ENCODE measurements at places on chromosomes 11 and 22. TPM values are rescaled to one million over a fixed set of nuclear protein-coding genes. Genes with fewer than 3 reads are reported as not detected.

Gene ANO5
- total RNA-seq = 4.8 TPM

Gene MYRF
- total RNA-seq = 37.9 TPM

Gene TRPM5
- not detected for total RNA-seq

Gene IL17RA
- 54.8 TPM for total RNA-seq

Gene OVCH2
- total RNA-seq = 7.4 TPM

Gene GNG3
- not detected for total RNA-seq

- H3K27me3 ChIP-seq = no peaks in the 10 kb centered on the region
- no peak overlapping the region for H3K4me3 ChIP-seq
- no peak for DNase-seq
- no peaks in the 10 kb centered on the region for H3K36me3 ChIP-seq
- H3K4me1 ChIP-seq = no peaks in the 10 kb centered on the region
Observed at GRCh38 chr11:87007963-87008362, 29.8 kb upstream of the TMEM135 start.

- peaks cover 11% of the 10 kb centered on the region for H3K4me1 ChIP-seq
- no peaks in the 10 kb centered on the region for H3K27me3 ChIP-seq
- H3K4me3 ChIP-seq = no peak overlapping the region
- no peak overlapping the region for H3K27ac ChIP-seq
- DNase-seq = no peak
- H3K36me3 ChIP-seq = no peaks in the 10 kb centered on the region
Observed at GRCh38 chr11:69151836-69152235, 3.9 kb upstream of the SMIM38 start.

- no peak for DNase-seq
- no peaks in the 10 kb centered on the region for H3K27me3 ChIP-seq
- no peak overlapping the region for H3K27ac ChIP-seq
Observed at GRCh38 chr11:11125618-11126017, 227.4 kb downstream of the CSNK2A3 start.

- no peaks in the 10 kb centered on the region for H3K27me3 ChIP-seq
- H3K4me3 ChIP-seq = no peak overlapping the region
- DNase-seq = peak; percentile 57
- H3K4me1 ChIP-seq = peaks cover 90% of the 10 kb centered on the region
- peak overlapping the region; percentile 80 for H3K27ac ChIP-seq
- H3K36me3 ChIP-seq = no peaks in the 10 kb centered on the region
Observed at GRCh38 chr11:96314326-96315020, 28.5 kb downstream of the MAML2 start.

DNA sequence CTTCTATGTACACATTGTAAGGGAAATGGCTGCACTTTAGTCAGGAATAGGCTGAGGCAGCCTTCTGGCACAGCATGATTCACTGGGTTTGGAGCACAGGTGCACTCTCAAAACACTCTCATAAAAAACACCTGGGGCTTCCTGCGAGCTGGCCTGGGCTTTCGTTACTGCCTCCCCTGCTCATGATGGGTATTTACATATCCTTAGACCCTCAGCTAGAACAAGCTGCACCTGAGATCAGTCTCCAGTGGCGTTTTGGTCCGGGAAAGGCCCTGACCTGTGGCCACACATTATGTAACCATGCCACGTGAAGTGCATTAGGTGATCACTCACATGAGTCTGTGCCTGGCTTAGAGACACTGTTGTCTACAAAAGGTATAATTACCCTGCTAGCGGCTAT lies 321.7 kb downstream of the TMEM135 start:
- no peak overlapping the region for H3K27ac ChIP-seq
- no peaks in the 10 kb centered on the region for H3K4me1 ChIP-seq
- no peaks in the 10 kb centered on the region for H3K36me3 ChIP-seq

DNA sequence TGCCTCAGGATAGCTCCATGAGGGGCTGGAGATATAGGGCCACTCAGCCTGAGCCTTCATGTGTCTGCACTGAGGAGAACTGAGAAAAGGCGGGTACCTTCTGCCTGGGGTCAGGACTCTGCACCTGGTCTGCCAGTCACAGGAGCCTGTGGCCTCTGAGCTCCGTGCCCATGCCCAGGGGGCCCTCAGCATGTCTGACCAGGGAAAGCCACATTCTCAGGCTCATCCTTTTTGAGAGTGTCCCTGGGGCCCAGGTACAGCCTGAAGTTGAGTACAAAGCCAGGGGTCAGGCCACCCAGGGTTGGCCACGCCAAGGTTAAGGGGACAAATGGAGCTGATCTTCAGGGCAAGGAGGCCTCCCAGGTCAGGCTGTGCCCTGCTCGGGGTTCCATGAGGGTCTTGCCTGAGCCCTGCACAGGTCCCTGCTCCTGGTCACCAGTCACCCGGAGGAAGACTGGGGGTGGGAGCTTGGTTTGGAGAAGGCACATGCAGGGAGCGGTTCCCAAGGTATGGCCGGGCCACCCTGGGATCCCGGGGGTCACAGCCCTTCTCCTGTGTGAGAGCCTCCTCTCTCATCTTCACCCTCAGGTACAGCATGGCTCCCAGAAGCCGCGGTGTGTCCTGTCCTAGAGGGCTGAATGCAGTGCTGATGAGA lies 6.0 kb downstream of the DENND6B start:
- no peaks in the 10 kb centered on the region for H3K27me3 ChIP-seq
- peaks cover 3% of the 10 kb centered on the region for H3K4me1 ChIP-seq
- DNase-seq = no peak
- H3K4me3 ChIP-seq = no peak overlapping the region

GRCh38 chr11:83158357-83158786 lies 1.4 kb downstream of the PCF11 start:
- DNase-seq = no peak
- no peaks in the 10 kb centered on the region for H3K27me3 ChIP-seq
- H3K27ac ChIP-seq = peak overlapping the region; percentile 99
- H3K4me3 ChIP-seq = peak overlapping the region; percentile 74
- peaks cover 40% of the 10 kb centered on the region for H3K4me1 ChIP-seq
- H3K36me3 ChIP-seq = peaks cover 5% of the 10 kb centered on the region

DNA sequence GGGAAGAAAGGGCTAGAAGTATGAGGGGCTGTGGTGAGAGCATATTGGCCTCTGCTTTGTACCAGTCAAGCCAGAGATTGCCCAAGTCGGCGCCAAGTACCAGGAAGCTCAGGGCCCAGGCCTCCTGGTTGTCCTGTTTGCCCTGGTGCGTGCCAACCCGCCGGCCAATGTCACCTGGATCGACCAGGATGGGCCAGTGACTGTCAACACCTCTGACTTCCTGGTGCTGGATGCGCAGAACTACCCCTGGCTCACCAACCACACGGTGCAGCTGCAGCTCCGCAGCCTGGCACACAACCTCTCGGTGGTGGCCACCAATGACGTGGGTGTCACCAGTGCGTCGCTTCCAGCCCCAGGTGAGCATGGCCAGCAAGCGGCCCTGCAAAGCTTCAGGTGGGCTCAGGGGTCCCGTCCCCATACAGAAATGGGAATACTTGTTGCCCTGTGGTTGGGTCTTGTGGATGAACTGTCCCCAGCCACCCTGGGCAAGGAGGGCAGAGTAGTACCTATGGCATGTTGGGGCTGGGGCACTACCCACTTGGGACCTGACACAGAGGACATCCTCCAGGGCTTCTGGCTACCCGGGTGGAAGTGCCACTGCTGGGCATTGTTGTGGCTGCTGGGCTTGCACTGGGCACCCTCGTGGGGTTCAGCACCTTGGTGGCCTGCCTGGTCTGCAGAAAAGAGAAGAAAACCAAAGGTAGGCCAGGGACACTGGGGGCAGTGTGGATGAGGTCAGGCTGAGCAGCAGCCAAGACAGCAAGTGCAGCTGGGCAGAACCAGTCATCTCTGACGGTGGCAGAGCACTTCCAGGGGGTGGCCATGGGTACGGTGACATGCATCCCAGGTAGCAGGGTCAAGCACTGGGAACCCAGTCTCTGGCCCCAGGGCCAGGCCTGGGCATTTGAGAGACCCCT lies 2.1 kb downstream of the TMEM25 start:
- H3K4me3 ChIP-seq = no peak overlapping the region
- H3K27me3 ChIP-seq = no peaks in the 10 kb centered on the region
- H3K4me1 ChIP-seq = peaks cover 27% of the 10 kb centered on the region

GRCh38 chr11:26607725-26608506 lies 35.9 kb upstream of the MUC15 start:
- H3K4me1 ChIP-seq = no peaks in the 10 kb centered on the region
- H3K36me3 ChIP-seq = no peaks in the 10 kb centered on the region
- no peak overlapping the region for H3K27ac ChIP-seq
- H3K4me3 ChIP-seq = no peak overlapping the region

DNA sequence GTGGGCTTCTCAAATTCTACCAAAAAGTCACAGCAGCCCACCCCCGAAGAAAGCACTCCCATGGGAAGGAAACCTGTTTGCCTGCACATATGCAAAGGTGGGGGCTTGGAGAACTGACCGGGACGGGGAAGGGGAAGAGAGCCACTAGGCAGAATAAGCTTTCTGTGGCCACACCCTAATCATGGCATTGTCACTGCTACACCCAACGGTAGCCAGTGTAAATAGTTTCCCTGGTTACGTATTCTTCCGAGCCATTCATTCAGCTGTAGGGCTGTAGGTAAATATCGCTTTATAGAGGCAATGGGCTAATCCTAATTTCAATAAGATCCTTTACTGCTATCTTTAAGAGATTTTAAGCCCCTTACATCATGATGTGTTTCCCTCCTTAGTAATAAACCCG lies 61.7 kb downstream of the PRDM11 start:
- peaks cover 27% of the 10 kb centered on the region for H3K36me3 ChIP-seq
- no peak overlapping the region for H3K4me3 ChIP-seq
- peak overlapping the region; percentile 86 for H3K27ac ChIP-seq
- H3K27me3 ChIP-seq = no peaks in the 10 kb centered on the region

- H3K4me3 ChIP-seq = no peak overlapping the region
- H3K4me1 ChIP-seq = no peaks in the 10 kb centered on the region
- DNase-seq = no peak
- H3K36me3 ChIP-seq = peaks cover 11% of the 10 kb centered on the region
- no peak overlapping the region for H3K27ac ChIP-seq
Observed at GRCh38 chr11:60887556-60887955, 18.8 kb downstream of the PRPF19 start.

- no peaks in the 10 kb centered on the region for H3K27me3 ChIP-seq
- H3K4me3 ChIP-seq = no peak overlapping the region
- H3K4me1 ChIP-seq = no peaks in the 10 kb centered on the region
- H3K27ac ChIP-seq = no peak overlapping the region
- DNase-seq = no peak
Observed at GRCh38 chr11:121153472-121153871, 52.4 kb downstream of the TECTA start.

DNA sequence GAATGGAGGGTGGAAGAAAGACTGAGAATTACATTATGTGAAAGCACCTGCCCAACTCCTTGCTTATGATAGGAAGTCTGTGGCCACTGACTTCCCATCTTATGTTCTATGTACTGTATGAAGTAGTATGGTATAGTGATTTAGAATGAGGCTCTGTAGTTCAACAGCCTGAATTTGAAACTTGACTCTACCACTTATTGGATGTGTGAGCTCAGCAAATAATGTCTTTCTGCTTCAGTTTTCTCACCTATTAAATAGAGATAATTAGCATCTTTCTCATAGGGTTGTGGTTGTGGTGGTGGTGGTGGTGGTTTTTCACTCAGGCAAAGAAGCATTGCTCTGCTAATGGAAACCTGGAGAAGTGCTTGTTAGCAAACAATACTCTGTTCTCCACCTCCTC lies 121.6 kb downstream of the PAX6 start:
- H3K27ac ChIP-seq = no peak overlapping the region
- H3K36me3 ChIP-seq = no peaks in the 10 kb centered on the region
- H3K4me1 ChIP-seq = no peaks in the 10 kb centered on the region

- no peak overlapping the region for H3K27ac ChIP-seq
- H3K36me3 ChIP-seq = no peaks in the 10 kb centered on the region
- DNase-seq = peak; percentile 76
Observed at GRCh38 chr22:37077802-37078448, 26.4 kb downstream of the KCTD17 start.

GRCh38 chr11:39268176-39268690 lies 2191.2 kb downstream of the LRRC4C start:
- H3K36me3 ChIP-seq = no peaks in the 10 kb centered on the region
- H3K27ac ChIP-seq = no peak overlapping the region
- H3K27me3 ChIP-seq = no peaks in the 10 kb centered on the region
- no peak overlapping the region for H3K4me3 ChIP-seq
- DNase-seq = no peak
- no peaks in the 10 kb centered on the region for H3K4me1 ChIP-seq

GRCh38 chr11:17611049-17611448 lies 64.0 kb downstream of the OTOG start:
- no peak overlapping the region for H3K27ac ChIP-seq
- no peaks in the 10 kb centered on the region for H3K36me3 ChIP-seq
- H3K4me3 ChIP-seq = no peak overlapping the region
- H3K4me1 ChIP-seq = no peaks in the 10 kb centered on the region
- DNase-seq = no peak

GRCh38 chr11:121611242-121611641 lies 158.5 kb upstream of the SORL1-AS1 start:
- no peak for DNase-seq
- no peaks in the 10 kb centered on the region for H3K4me1 ChIP-seq
- H3K27ac ChIP-seq = no peak overlapping the region
- H3K27me3 ChIP-seq = no peaks in the 10 kb centered on the region

DNA sequence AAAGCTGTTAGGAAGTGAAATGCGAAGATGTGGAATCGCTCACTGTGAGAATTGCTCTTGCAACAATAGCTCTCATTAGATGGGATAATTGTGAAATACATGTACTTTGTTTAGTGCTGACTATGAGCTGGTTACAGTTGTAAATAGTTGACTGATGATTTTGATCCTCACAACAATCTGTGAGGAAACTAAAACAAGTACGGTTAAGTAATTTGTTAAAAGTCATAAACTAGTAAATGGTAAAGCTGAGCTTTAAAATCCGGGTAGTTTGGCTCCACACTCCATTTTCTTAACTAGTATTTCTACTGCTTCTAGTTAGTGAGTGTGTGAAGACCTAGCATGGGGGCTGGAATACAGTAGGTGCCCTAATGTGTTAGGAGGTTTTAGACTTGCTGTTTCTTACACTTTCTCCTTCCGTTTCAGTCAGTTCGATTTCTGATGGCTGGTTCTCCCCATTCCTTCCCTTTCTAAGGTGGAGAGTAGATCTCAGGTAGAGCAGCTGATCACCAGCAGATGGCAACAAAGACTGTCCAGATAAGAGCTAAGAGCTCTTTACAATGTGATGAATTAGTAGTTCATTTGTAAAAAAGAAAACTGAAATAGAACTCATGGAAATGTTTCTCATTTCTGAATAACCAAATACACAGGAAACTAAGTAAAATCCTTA lies 16.3 kb upstream of the CYP2R1 start:
- no peak for DNase-seq
- H3K4me1 ChIP-seq = peaks cover 11% of the 10 kb centered on the region
- H3K36me3 ChIP-seq = no peaks in the 10 kb centered on the region
- H3K4me3 ChIP-seq = no peak overlapping the region
- H3K27ac ChIP-seq = no peak overlapping the region

DNA sequence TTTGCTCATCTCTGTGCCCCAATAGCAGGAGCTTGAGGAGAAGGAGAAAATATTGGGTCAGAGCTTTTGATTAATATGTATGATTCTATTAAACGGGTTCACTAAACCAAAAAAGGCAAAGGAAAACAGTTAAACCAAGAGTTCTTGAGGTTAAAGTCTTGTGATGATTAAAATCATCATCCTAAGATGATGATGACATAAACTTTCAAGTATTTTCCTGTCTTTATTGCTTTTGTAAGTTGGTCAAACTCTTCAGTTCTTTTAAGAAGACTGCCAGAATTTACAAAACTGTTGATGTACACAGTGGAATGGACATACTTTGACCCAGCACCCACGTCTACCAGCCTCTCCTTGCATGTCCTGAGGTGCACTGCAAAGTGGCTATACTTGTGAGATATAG lies 41.0 kb downstream of the FDX1 start:
- no peaks in the 10 kb centered on the region for H3K27me3 ChIP-seq
- no peaks in the 10 kb centered on the region for H3K36me3 ChIP-seq
- no peak for DNase-seq
- no peaks in the 10 kb centered on the region for H3K4me1 ChIP-seq
- no peak overlapping the region for H3K27ac ChIP-seq

All from lower lobe of right lung (tissue), 2 donors.